ENCODE measurements at places on chromosomes 3 and 15. TPM values are rescaled to one million over a fixed set of nuclear protein-coding genes. Genes with fewer than 3 reads are reported as not detected.

GRCh38 chr15:42918047-42918446, 2.5 kb downstream of the TTBK2 start:
- DNase-seq: no peak

The HTR3E gene
- total RNA-seq: not detected

DNA sequence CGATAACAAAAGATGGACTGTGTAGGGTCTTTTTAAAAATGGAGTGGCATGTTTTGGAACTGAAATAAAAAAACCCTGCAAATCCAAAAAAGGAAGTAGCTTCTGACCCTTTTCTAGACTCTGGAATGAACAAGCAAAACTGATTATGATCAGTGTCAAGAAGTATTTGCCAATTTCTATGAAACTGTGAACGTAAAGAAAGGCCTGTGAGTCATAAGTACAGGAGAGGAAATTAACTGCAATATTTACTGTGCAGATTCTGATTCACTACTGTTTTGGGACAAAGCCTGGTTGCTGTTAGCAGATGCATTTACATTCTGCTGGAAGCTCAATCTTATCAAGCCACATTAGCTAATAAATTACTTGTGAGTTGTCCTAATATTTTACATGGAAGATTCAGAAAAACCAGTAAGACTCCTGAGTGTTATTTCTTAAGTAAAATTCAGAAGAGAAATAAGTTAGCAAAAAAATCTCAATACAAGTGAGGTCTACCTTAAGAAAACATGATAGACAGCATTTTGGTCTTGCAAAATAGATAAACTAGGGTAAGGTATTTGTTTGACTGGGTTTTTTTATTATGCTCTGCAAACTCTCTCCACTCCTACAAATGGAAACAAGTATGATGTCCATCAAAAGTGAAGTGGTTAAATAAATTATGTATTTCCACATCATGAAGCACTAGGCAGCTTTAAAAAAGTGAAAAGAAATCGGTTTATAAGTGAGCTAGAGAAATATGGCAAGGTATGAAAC, 90.2 kb upstream of the LMOD3 start:
- no peak for DNase-seq

The SAMD7 gene
- total RNA-seq: not detected

The EIF4E3 gene
- total RNA-seq: 4.4 TPM

GRCh38 chr15:58528188-58528870, 96.5 kb downstream of the LIPC start:
- DNase-seq: no peak

- no peak for DNase-seq
Measured at GRCh38 chr15:79494963-79495755, 63.0 kb downstream of the MINAR1 start.

- DNase-seq: no peak
Measured at GRCh38 chr15:45784656-45785055, 149.8 kb downstream of the SQOR start.

- DNase-seq: no peak
Measured at GRCh38 chr15:98894312-98894711, 113.3 kb downstream of the PGPEP1L start.

DNA sequence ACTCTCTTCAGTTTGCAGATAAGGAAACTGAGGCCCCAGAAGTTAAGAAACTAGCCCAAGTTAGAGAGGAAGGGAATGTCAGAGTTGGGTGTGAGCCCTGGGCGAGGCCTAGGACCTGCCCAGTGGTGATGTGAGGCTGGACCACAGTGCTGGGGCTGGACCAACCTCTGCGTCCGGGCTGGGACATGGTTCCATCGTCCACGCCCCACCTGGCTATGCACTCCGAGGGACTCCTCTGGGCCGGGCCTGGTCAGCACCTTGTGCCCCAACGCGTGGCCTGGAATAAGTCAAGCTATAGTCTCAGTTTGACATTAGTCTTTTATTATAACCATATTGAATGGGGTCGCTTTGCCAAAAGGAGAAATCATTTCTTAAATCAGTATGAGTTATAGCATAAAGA, 272.1 kb downstream of the PLCL2 start:
- DNase-seq: peak; percentile 54

- DNase-seq: no peak
Measured at GRCh38 chr15:47812470-47812999, 95.2 kb downstream of the SEMA6D start.

- DNase-seq: no peak
Measured at GRCh38 chr3:9951598-9951961, 628 bp downstream of the PRRT3 start.

GRCh38 chr15:92494806-92495336, 101.2 kb downstream of the ST8SIA2 start:
- DNase-seq: no peak

GRCh38 chr3:17057321-17057720, 172.6 kb downstream of the PLCL2 start:
- DNase-seq: no peak

DNA sequence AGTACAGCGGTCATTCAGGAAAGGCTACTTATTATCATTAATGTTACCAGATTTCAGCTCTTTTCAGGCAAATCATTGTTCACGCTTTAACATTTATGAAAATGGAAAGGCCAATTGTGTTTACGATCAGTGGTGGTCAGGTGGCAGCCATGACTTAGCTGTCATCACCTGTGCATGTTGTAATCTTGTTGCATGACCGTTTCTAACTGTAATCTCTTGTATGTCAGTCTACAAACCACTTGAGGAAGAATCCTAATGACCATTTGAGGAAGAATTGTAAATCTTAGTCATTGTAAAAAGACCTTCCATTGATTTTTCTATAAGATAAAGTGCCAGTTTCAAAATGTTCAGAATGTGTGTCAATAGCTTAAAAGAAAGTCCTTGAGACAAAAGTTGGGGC, 100.4 kb downstream of the SERPINI1 start:
- no peak for DNase-seq

The MYO5C gene
- total RNA-seq: 11.0 TPM

DNA sequence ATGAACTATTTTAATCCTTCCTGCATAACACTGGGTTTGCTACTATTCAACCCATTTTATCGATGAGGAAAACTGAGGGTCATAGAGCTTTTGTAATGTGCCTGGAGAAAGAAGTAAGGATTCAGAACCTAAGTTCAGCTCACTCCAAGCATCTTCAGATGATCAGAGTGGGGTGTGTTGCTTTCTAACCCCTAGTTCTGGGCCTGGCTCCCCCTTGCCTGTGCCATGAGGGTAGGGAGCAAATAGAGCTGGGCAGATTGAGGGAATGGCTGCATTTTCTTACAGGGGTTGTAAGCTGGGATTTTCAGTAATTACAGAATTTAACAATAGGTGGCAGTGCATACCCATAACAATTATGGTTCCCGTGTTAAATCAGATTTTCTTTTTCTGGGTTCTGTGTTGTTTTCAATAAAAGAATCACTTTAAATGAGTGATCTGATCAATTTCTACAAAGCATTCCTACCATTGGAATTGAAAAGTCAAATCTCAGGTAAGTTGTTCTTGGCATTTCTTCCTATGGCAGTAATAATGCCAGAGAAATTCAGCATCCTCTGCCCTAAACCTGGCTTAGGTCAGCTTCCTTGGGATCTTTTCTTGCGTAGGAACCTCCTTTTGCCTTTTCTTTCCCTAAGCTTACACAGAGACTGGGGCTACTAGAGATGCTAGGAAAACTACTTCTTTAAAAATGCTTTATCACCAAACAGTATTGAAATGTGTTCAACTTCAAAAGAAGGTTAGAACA, 103.8 kb upstream of the IL12A start:
- DNase-seq: no peak

DNA sequence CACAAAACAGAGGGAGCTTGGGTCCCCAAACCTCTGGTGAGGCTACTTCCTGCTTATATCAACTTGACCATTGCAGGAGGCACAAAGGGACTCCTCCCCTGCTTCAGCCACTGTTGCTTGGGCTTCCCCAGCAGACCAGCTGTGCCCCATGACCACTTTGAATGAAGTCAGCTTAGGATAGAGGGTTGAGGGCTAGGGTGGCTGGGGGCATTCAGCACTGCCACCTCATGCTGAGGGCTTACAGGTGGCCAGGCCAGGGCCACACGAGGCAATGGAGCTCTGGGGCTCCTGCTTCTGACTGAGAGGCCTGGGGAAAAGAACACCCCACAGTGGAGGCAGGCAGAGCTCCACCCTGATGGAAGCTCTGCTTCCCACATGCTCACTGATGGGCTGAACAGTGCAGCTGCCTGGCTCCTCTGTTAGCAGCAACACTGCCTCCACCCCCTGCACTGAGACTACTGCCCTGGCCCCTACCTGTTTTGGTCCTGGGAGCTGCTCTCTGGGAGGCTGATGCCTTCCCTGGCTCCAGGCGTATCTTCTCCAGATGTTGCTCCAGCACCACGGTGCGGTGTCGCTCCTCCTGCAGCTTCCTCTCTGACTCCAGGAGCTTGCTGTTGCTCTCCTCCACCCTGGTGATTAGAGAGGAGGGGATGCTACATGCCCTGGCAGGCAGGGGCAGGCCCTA, 10.2 kb upstream of the HHATL start:
- DNase-seq: no peak

- DNase-seq: no peak
Measured at GRCh38 chr3:70930066-70930465, 617.6 kb upstream of the MDFIC2 start.

The TMEM40 gene
- total RNA-seq: not detected

DNA sequence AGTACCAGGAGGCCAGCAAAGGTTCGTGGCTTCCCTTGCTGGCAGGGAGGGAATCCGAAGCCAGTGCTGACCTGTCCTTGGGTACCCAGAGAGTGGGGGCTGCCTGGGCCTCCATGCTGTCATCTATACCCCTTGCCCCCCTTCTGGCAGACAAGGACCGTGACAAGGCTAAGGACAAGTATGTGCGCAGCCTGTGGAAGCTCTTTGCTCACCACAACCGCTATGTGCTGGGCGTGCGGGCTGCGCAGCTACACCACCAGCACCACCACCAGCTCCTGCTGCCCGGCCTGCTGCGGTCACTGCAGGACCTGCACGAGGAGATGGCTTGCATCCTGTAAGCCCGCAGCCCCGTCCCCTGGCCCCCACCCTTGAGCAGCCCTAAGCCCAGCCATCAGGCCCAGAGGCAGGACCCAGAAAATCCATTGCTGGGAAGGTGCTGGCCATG, 2.8 kb downstream of the FES start:
- no peak for DNase-seq

GRCh38 chr15:99059010-99059981, 45.6 kb upstream of the SYNM start:
- peak; percentile 93 for DNase-seq

GRCh38 chr15:55681631-55682030, 61.3 kb downstream of the PRTG start:
- no peak for DNase-seq

- no peak for DNase-seq
Measured at GRCh38 chr3:50605901-50606326, 5.7 kb downstream of the CISH start.

GRCh38 chr3:125080077-125080476, 24.3 kb upstream of the HEG1 start:
- no peak for DNase-seq

DNA sequence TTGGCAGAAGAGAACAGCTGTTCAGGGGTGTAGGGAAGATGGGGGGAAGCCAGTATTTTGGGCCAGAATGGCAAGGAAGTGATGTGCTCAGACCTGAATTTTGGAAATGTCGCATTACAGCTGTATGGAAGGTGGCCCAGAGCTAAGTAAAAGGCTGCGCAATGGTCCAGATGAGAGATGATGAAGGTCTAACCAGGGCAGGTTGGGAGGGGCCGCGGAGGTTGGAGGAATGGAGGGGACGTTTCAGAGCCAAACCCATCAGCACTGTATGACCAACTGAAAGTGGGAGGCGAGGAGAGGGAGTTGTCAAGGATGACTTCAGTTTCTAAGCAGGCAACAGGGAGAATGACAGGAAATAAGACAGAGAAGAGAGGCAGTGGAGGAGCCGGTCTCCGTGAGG, 60.8 kb downstream of the ADCY5 start:
- DNase-seq: no peak

The GPR27 gene
- 2.4 TPM for total RNA-seq

DNA sequence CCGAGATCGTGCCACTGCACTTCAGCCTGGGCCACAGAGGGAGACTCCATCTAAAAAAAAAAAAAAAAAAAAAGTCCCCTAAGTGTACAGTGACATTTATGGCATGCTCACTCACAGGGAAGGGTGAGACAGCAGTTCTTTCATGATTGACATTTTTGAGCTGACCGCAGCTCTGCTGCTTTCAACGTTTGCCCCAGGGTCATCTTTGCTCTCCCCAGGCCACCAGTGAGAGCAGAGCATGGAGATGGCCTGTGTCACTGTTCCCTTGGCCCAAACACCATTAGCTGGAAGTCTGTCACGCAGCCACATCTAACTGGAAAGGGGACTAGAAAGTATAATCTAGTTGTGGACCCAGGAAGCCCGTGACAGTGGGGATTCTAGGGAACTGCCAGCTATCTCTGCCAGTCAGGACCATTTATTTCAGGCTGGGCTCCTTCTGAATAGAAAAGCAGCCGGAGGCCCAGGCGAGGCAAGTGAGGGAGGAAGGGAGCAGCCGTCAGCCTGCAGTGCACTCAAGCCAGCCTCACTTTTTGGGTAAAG, 193.4 kb upstream of the HES1 start:
- DNase-seq: no peak

DNA sequence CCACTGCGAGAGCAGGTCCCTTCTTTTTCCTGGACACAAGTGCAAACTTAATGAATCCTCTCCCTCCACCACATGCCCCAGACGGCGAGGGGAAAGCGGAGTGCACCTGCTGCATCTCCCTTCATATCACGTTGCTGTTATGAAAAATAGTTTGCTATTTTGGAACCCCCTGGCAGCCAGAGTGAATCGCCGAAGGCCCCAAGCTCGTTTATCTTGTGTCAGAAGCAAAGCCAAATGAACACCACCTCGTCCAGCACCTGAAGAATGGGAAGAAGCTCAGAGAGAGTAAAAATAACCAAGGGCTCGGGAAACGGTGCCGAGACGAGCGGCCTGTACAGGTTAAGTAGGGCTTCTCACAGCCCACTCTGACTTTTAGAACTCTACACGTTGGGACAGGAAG, 394.6 kb upstream of the RORA start:
- DNase-seq: no peak

DNA sequence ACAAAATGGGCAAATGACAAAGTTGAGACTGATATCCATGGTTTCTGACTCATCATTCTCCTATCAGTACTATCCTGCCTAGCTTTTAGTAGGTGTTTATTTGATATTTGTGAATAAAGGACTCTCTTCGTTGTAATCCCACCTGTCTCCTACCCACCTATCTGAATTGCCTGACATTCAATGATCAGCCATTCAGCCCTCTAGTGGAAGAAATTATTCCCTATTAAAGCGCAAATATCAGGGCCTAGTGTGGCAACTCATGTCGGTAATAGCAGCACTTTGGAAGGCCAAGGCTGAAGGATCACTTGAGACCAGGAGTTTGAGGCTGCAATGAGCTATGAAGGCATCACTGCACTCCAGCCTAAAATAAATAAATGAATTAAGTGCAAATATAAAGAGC, 195.7 kb upstream of the SETMAR start:
- no peak for DNase-seq

The ZNF774 gene
- total RNA-seq: 0.21 TPM

- no peak for DNase-seq
Measured at GRCh38 chr3:5162102-5162501, 25.4 kb upstream of the EDEM1 start.
